Esophagus mucosa (tissue), 1 donor: ENCODE measurements at places on chromosomes 6 and 20.

GRCh38 chr6:47741807-47742206, 40.0 kb upstream of the OPN5 start:
- ATAC-seq: peak; percentile 97

GRCh38 chr20:44034451-44034850, 119.8 kb downstream of the TOX2 start:
- ATAC-seq: no peak

GRCh38 chr20:62879275-62880146, 17.9 kb upstream of the TCFL5 start:
- no peak for ATAC-seq

DNA sequence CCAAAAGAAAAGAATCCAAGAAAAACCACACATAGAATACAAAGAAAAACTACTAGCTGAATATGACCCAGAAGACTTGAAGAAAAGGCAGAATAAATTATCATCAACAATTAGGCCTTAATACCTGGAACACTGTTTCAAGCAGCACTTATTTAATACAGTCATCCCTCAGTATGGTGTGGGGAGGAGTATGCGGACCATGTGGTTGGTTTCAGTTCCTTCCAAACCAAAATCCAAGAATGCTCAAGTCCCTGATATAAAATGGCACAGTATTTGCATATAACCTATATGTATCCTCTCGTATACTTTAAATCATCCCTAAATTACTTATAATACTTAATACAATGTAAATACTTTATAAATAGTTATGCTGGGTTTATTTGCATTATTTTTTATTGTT, 16.1 kb downstream of the CDK19 start:
- ATAC-seq: no peak

DNA sequence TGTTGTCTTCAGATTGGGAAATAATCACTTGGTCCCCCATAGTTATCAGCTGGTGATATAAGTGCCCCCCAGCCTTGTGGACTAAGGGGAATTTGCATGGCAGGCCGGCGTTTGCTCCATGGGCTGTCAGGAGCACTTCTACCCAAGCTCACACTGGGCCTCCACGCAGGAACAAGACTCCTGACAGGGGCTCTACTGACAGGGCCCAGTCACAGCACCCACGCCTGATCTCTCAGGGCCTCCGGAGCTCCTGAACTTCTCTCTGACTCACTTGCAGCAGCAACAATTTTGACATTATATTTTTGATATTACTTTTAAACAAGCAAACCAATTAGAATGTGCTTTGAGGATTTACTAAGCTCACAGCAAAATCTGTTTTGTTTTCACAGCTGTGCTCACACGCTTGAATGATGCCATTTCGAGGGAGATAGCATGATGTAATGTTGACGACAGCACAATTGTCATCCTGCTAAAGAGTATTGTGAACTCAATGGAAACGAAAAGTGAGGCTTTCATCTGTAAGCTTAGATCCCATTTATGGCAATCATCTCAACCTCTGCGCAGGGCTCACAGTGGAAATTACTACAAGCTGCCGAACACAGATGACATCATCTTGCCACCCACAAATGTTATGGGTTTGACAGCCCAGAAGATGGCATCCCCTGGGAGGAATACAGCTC, 28.7 kb upstream of the TXNDC5 start:
- ATAC-seq: no peak

DNA sequence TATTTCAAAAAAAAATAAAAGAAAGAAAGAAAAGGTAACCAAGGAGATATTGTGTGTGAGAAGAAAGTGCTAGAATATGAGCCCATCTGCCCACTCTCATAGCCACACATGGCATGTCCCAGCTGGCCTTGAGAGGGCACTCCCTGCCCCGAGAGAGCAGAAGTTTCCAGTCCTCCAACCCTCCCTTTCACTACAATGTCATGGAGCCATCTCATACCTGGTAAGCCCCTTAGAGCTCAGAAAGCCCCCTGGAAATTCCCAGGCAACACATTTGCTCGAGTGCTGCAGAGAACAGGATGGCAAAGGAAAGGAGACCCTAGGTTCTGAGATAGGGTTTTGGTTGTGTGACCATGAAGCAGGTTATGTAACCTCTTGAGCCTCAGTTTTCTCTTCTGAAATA, 75.8 kb upstream of the RIN2 start:
- ATAC-seq: no peak

- no peak for ATAC-seq
These were observed 82.6 kb downstream of the PRSS35 start for GRCh38 chr6:83594941-83595340.

DNA sequence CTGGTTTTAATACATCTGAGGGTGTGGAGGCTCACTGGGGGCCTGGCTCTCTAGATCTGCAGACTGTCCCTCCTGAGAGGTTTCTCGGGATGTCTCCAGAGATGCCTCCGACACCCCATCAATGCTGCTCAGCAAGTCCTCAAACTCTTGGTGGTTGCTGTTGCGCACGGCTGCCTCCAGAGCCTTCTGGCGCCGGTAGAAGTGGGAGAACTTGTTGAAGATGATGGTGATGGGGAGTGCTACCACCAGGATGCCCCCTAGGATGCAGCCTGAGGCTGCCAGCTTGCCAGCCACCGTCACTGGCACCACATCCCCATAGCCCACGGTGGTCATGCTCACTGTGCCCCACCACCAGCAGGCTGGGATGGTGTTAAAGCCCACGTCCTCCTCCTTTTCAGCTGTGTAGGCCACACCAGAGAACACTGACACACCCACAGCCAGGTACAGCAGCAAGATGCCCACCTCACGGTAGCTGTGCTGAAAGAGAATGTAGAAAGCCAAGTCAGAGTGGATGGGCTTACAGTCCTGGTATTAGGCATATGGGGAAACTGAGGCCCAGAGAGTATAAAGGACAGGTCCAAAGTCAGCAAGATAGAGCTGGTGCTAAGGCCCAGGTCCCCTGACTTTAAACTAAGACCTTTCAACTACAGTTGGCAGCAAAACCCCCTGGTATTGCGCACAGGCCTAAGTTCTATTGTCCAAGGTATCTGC, 5.9 kb downstream of the KCNS1 start:
- ATAC-seq: no peak

DNA sequence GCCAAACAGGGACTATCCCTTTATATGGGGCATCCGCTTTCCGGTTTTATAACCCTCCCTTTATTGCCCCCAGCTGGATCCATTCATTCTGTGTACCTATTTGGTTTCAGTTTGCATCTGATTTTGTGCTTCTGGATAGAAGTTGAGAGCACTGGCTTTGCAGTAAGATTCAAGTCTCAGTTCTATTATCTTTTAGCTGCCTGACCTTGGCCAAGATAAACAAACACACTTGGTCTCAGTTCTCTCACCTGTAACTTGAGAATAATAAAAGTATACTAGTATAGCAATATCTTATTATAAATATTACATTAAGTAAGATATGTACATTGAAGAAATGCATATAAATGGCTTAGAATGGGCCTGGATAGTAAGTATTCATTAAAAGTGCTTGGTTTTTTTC, 182.4 kb upstream of the TSHZ2 start:
- no peak for ATAC-seq

- ATAC-seq: no peak
These were observed 24.0 kb downstream of the RNF146 start for GRCh38 chr6:127290391-127291265.

- no peak for ATAC-seq
These were observed 120.7 kb upstream of the CLDN20 start for GRCh38 chr6:155143029-155143577.

DNA sequence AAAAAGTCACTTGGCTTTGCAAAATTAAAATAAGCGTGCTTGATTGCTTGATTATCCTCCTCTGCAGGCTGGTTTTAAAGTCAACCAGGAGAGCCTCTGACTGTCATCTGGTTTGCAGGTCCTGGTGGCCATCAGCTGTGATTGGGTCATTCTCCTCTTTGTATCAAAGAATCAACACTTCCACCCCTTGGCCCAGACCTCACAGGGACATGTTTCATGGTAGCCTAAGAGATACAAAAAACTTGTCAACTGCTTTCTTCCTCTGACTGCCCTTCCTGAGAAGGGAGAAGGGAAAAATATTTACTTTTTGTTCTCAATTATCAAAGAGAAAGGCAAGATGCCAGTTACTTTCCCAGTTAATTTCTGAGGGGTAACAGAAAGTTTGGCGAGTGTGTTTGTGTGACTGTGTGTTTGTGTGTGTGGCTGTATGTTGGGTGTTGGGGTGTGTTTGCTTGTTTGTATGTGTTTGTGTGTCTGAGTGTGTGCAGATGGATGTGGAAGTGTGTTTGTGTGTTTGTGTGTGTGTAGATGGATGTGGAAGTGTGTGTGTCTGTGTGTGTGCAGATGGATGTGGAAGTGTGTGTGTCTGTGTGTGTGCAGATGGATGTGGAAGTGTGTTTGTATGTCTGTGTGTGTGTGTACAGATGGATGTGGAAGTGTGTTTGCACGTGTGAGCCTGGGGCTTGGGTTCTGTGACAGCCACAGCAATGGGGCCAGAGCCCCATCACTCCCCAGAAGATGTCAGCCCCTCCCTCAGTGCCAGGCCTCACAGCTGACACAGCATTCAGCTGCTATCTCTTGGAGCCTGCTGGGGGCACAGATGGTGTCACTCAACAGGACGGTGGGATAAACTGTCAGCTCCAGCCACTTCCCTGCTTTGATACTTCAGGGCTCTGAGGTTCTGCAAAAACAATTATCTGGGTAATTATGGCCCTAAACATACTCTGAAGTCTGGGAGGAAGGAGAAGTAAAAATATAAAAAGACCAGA, 98.6 kb upstream of the RNF24 start:
- ATAC-seq: no peak

GRCh38 chr6:10550764-10551163, 29.6 kb downstream of the GCNT2 start:
- peak; percentile 28 for ATAC-seq

DNA sequence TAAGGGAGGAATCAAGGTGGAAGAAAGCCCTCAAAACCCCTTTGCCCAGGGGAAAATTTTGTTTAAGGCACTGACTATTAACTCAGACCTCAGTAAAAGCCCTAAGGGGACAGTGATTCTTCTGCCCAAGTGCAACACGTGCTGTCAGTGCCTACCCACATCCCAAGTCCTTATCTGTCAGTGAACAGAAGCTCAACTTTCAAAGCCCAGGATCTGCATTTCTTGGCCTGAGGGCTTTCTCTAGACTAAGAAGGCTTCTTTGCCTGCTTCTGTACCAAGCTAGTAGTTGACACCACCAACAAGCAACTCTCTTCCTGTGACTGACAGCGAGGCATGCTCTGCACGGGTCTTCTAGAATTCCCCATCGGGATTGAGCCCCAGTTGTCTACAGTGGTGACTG, 416.0 kb upstream of the SPTLC3 start:
- ATAC-seq: no peak

GRCh38 chr20:38242848-38243708, 17.5 kb downstream of the KIAA1755 start:
- no peak for ATAC-seq

DNA sequence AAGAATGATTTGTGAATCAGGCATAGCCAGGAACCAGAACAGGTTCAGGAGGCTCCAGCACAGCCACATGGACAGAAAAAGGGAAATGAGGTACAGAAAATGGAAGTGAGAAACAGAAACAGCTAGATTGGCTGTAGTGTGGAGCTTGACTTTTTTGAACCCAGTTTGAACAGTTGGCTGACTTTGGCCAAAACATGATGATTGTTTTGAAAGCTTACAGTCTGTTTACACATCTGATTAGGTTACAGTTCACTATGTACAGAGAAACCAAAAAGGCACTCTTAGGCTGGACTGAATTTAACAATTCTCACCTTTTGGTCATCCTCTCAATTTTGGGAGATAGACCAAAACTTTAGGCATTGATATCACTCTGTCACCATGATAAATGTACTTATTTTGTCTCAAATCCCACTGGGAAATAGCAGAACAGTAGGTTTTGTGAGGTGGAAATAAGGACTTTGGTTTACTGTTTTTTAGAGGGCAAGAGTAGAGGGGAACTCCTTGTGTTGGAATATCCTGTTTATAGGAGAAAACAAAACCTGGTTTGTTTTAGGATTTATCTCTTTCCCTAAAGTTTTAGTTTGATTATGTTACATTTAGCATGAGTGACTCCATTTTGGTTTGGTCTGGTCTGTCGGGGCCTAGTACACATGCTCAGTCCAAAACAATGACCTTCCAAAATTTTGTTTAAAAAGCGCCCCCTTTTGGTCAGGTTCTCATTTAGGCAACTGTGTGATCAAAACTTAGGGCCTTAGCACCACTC, 123.1 kb downstream of the OLIG3 start:
- no peak for ATAC-seq

DNA sequence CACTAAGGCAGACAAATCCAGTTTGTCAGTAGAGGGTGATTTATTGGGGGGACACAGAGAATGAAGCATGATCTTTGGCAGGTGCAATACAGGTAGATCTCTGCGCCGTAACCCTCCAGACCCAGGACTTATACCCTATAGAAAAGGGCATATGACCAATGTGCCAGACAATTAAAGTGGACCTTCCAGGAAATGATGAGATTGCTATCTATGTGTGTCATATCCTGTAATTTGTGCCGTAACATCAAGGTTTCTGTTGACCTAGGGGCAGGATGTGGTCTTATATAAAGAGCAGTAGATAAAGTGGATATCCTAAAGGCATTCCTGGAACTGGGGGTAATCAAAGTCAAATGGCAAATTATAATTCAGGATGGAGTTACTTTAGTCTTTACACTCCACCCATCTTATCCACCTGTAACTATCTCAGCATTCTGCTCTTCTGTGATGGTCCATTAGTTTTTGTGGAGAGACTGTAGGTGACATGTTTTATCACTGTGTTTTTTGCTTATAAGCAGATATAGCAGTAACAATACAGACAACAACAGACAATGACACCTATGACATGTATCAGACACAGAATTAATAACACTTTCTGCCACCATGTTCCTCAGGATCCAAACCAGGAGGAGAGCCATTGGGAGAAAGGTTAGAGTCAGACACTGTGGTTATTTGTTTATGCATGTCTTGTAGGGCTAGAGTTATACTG, 43.1 kb upstream of the ZNF337 start:
- ATAC-seq: no peak

DNA sequence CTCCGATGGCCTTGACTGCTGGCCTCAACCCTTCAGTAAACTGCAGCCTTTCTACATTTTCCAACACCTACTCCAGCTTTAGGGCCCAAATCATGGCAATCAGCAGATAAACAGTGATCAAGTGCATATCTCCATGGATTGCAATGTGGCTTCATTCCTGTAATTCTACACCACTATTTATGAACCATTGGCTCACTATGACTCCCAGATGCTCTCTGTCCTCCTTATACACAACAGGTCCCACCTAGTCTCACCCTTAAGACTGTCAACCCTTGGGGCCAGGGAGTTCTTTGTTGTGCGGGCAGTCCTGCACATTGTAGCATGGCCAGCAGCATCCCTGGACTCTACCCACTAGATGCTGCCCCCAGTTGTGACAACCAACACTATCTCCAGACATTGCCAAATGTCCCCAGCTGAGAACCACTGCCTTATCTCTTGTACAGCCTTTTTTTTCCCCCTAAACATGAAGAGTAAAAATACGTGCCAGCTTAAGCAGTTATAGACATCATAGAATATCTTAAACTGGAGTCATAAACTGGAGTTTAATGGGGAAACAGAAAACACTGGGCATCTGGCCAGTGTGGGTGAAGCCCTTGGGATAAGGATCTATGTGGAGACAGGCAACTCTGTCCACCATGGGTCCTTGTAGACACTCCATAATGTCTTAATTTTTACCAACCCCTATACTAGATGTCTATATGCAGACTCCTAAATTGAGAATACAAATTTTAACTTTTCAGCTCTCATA, 21.1 kb downstream of the MRPL14 start:
- no peak for ATAC-seq
